Inflammatory macrophage treated with lipopolysaccharide for 1 hour (primary cell): ENCODE measurements at places on chromosomes 16 and 17.
A peak's percentile ranks its signal among the peaks of the same experiment; 100 is the strongest.

GRCh38 chr17:45261577-45262515, at the start of gene SPATA32:
SPATA32 (minus strand) TSS chr17:45262094; CDS start chr17:45262016, 78 bp downstream.
- DNase-seq = no peak

DNA sequence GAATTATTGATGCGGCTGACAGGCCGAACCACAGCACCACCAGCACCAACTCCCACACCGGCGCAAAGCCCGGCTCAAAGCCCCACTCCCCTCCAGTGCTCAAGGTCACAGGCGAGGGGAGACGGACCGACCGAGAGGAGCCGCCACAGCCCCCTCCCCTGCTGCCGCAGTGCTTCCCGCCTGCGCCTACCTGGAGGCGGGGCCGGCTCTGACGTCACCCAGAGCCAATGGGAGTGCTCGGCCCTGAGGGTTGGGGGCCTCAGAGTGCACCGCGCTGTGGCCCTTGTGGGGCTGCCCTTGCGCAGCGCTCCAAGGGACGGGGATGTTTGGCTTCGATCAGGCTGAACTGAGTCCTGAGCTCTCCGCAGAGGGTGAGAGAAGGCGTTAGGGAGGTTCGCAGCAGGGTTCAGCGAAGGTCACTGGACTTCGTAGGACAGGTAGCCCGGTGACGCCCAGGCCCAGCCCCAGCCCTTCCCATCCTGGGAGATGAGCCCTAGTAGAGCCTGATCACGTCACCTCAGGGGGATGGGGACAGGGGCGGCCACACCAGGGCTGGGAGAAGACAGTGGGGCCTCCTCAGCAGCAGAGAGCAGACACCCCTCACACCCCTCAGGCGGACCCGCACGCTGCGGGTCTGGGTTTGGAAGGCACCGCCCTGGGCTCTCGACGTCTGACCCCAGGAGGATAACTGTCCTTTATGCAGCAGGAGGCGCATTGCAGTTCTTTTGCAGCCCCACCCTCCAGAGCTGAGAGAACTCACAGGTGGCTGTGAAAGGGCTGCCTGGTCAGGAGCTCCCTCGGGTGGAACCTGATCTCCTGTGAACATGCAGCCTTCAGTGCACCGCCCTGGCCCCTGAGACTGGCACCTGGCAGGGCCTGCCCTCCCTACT, 1.5 kb downstream of the NDRG4 start:
- no peak for DNase-seq

DNA sequence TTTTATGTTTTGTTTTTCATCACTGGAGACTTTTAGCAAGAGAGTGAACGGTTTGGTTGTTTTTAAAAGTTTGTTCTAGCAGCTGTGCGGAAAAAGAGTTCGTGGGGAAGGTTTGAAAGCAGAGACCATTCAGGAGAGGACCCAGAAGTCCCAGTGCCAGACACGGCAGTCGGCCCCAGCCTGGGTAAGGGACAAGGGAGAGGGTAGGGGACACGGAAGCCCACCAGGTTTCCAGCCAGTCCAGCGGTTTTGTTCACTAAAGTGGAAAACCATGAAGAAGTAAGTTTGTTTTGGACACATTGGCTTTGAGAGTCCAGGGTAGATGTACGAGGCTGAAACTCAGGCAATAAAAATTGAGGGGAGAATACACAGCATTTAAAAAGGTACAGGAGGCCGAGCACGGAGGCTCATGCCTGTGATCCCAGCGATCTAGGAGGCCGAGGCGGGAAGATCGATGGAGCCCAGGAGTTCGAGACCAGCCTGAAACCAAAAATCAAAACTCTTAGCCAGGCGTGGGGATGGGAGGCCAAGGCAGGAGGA, 56.8 kb upstream of the RPH3AL start:
- no peak for DNase-seq

DNA sequence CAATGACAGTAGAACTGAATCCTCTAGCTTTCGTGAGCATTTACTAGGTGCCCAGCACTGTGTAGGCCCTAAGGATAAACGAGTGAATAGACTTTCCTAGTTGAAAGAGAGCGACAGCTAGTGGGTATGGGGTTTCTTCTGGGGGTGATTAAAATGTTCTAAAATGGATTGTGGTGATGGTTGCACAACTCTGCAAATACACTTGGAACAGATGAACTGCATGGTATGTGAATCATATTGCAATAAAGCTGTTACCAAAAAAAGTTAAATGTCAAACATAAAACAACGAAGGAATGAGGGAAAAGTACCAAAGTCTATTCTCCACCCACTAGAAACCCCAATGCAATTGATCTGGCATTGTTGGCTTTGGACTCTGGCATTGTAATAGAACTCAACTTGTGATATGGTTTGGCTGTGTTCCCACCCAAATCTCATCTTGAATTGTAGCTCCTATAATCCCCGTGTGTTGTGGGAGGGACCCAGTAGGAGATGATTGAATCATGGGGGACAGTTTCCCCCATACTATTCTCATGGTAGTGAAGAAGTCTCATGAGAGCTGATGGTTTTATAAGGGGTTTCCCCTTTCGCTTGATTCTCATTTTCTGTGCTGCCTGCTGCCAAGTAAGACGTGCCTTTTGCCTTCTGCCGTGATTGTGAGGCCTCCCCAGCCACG, 70.5 kb downstream of the MARF1 start:
- DNase-seq = peak; percentile 33

DNA sequence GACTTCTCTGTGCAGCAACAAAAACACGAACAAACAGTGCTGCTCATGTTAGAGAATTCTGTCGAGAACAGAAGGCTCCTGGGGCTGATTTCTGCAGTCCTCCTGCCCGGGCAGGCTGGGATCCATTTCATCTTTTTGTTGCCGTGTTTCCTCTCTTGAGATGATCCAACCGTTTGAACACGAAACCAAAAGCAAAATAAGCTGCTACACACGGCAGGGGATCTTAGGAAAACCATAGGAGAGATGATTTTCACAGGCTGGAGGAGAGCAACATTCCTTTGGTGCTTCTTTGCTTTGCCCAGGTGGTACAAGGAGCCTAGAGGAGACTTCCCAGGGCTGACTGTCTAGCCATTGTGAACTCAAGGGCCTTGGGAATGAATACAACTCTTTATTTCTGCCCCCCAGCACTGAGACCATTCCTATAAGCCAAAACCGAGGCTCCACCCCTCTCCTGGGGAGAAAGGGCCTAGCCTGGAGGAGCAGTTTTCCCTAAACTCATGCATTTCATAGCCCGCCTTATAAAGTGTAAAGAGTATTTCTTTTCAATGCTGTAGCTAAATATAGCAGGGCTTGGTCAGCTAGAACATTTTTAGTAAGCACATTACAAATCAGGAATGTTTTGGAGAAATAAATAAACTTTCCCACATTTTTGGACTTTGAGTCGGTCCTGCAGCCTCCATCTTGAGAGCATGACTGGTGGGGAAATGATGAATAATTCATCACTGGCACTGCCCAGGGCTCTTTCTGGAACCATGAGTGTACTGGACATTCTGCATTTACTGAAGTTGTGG, 7.7 kb downstream of the FOXL1 start:
- DNase-seq = no peak

GRCh38 chr17:81445642-81446503, 50.6 kb downstream of the BAHCC1 start:
- DNase-seq = no peak

GRCh38 chr17:16040710-16041251, 41.2 kb downstream of the TTC19 start:
- no peak for DNase-seq

- peak; percentile 82 for DNase-seq
These were observed 54.4 kb upstream of the YPEL2 start for GRCh38 chr17:59277031-59277430.

DNA sequence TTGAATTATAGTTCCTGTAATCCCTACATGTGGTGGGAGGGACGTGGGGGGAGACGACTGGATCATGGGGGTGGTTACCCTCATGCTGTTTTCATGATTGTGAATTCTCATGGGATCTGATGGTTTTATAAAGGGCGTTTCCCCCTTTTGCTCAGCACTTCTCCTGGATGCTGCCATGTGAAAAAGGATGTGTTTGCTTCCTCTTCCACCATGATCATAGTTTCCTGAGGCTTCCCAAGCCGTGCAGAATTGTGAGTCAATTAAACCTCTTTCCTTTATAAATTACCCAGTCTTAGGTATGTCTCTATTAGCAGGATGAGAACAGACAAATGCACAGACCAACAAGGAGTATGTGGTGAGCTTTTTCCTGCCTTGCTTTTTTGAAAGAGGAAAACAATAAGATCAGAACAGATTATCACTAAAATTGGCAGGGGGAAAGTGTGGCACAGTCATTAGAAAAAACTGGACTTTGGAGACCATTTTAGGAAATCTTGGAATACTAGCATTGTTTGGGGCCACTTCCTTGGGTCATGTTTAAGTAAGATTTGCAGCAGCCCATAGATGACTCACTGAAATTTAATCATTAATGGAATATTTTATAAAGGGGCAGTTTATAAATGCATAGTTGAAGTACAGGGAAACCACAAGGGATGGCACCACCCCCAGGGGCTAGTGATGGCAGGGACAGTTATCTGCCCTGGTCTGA, 352.8 kb downstream of the CDH13 start:
- no peak for DNase-seq

DNA sequence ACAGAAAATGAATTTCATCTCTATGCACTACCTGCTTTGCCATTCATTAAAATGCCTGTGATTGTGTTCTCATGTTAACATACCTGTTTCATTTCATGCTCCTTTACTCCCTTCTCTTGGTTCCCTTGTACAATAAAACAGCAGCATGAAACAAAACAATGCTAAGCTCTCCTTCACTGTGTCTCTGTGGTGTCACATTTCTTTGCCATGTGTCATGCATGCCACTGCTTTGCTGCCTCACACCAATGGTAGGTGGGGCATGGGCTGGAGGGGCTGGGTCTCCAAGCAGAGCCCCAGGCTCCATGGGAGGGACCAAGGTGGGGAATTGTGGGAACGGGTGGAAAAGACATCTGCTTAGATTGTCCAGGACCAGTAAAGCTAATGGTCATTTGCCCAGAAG, 83.6 kb downstream of the RGS9 start:
- DNase-seq = no peak
